ENCODE measurements at places on chromosomes 12 and 14.

GRCh38 chr12:124379938-124380754, 85.3 kb downstream of the RFLNA start:
- DNase-seq = no peak

GRCh38 chr14:100905166-100905565, 1.6 kb upstream of the RTL1 start:
- no peak for DNase-seq

GRCh38 chr12:1488908-1489381, 105.4 kb downstream of the FBXL14 start:
- no peak for DNase-seq

GRCh38 chr12:121560392-121561008, 20.3 kb downstream of the KDM2B start:
- no peak for DNase-seq

DNA sequence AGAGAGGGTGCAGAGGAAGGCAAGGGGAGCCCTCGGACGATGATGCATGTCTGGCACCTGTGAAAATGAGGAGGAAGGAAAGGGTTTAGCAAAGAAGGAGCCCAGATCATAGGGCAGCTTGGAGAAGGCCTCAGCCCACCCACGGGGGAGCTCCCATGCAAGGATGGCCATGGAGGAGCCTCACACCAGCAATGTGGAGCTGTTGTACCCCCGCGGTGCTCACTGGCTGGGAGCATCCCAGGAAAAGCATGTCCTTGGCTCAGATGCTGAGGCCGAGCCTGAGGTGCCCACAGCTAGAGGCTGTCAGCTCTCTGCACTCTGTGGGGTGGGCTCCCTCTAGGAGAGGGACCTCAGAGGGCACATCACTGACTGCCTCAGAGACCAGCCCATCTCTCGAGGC, 622.6 kb downstream of the AACS start:
- DNase-seq = no peak

GRCh38 chr12:57781244-57781643, 1.3 kb upstream of the TSFM start:
- DNase-seq = no peak

GRCh38 chr12:54379398-54380201, 4.9 kb downstream of the ZNF385A start:
- no peak for DNase-seq

GRCh38 chr14:91693346-91693745, 38.5 kb downstream of the CATSPERB start:
- DNase-seq = no peak

DNA sequence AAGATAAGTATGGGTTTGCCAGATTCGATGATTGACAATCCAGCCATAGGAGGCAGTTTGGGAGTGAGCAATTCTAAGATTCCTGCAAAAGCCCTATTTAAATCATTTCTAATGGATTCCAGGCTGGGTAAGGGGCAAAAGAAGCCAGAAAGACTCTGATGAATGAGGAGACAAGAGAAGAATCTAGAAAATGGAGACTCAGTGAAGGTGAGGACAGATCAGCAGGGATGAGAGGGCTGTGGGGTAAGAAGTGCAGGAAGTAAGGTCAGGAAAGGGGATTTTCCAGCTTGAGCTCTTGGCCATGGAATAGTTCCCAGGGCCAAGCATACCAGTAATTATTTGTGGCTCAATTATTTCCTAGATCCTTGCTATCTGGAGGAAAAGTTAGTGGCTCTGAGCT, 87.3 kb downstream of the TMX1 start:
- DNase-seq = no peak

- DNase-seq = no peak
These were observed 67.6 kb downstream of the PLEKHA5 start for GRCh38 chr12:19196959-19197630.

Data from GM12864 (cell line).